AG10803 (cell line): ENCODE measurements at places on chromosomes 3 and 15.
A peak's percentile ranks its signal among the peaks of the same experiment; 100 is the strongest.

DNA sequence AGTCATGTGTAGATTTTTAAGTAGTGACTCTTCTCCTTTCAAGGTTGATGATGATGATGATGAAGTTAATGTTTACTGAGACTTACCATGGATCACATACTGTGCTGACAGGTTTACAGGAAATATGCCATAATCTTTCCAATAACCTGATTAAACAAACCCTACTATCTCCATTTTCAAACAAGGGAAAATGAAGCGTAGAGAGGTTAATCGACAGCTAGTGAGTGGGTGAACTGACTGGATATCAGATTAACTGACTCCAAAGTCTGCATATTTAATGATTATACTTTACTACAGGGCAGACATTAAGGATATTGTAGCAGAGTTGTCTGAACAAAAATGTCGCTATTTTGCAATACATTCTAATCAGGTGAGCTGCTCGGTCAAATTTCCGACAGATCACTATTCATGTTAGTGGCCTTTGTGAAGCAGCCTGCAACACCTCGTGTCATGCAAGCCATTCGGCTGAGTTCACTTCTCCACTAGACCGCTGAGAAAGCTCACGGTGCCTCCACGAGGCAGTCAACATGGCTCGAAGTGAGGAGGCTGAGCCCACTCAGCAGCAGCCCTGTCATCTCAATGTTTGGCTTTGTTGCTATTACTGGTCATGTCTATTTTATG, 264.2 kb downstream of the NFKBIZ start:
- no peak for DNase-seq

DNA sequence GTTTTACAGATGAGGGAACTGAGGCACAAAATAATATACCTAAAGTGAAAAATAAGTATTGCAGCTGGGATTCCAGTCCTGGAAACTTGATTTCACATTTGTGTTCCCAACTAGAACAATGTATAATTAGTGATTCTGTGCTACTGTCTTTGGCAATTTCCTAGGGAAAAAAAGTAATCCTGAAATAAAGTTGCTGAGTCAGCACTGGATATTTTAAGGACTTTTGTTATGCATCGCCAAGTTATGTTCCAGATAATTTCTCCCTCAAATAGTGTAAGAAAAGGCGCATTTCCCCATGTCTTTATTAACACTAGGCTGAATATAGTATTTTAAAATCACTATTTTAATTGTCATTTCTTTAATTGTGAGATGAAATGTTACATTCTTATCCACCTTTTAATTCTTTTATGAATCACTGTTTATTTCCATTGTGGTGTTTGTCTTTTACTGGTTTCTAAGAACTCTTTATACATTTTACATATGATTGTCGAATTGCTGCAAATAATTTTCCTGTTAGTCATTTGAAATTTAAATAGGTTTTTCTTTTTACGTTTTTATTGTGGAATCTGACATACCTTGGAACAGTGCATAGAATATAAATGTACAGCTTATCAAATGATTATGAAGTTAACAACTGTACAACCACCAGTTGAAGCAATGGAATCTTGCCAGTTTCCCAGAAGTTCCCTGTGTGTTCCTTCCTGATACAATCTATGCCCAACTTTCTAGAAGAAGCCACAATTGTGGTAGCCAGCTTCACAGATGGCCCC, 56.6 kb downstream of the SH3GL3 start:
- DNase-seq: no peak

GRCh38 chr15:39588531-39589192, 7.8 kb downstream of the THBS1 start:
- peak; percentile 84 for DNase-seq

- peak; percentile 61 for DNase-seq
Measured at GRCh38 chr15:100879464-100880138, at the start of gene ALDH1A3. ALDH1A3 (plus strand) TSS chr15:100879831; CDS start chr15:100879908, 77 bp downstream.

DNA sequence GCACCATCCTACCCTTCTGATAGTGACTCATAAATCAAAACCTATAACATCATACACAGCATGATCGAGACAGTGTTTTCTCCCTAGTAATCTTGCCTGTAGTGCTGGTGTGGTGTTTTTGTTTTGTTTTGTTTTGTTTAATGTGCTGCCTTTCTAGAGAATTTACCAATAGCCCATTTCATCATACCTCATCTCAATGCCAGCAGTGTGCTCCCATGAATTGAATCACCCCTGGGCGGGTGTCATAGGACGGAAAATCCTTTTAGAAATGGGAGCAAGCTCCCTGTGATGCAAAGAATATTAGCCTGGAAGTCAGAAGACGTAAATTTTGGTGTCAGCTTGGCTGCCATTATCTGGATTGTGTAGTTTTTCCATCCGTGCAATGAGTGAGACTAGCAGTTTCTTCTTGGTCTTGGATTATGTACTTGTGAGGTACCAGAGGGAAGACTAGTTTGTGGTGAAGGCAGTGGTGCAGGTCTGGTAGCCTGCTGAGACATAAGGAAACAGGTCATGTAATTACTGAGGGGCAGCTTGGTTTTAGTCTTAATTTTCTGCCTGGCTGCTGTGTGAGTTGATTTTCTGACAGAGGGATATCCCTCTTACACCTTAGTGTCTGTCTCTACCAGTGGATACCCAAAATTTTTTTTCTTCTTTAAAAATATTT, 29.9 kb downstream of the IGSF10 start:
- peak; percentile 29 for DNase-seq

DNA sequence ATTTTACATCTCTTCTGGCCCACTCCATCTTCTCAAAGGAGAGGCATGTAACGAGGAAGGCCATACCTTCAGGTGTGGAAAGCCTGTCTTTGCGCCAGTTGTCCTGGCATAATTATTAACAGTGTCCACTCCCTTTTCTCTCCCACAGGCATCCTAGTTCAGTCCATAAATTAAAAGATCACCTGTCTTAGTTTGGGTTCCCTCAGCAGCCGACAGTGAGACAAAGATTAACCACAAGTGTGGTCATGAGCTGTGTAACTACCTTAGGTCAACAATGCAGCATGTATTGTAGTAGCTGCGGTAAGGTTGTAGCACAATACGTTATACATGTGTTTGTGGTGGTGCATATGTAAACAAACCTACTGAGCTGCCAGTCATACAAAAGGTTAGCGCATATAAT, 103.3 kb upstream of the GALNT15 start:
- DNase-seq: no peak

GRCh38 chr3:150878290-150878689, 26.9 kb downstream of the MINDY4B start:
- DNase-seq: no peak

GRCh38 chr3:53842436-53843194, 3.6 kb downstream of the CHDH start:
- peak; percentile 5 for DNase-seq

GRCh38 chr3:72784226-72784625, 64.0 kb downstream of the SHQ1 start:
- DNase-seq: no peak

DNA sequence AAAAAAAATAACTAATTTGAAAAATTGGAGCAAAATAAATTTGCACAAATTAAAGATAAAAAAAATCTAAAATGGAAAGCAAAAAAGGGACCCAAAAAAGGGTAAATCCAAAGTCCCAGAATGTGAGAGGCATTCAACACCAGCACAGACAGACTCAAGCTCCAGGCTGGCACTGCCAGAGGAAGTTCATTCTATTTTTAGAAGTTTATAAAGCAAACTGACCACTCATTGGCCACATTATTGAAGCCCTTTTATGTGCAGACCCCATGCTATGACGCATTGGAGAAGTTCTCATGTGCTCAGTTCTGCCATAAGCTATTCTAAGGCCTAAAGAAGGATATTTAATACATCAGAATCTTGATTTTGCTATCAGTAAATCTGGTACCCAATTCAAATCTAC, 17.6 kb upstream of the BOC start:
- no peak for DNase-seq

DNA sequence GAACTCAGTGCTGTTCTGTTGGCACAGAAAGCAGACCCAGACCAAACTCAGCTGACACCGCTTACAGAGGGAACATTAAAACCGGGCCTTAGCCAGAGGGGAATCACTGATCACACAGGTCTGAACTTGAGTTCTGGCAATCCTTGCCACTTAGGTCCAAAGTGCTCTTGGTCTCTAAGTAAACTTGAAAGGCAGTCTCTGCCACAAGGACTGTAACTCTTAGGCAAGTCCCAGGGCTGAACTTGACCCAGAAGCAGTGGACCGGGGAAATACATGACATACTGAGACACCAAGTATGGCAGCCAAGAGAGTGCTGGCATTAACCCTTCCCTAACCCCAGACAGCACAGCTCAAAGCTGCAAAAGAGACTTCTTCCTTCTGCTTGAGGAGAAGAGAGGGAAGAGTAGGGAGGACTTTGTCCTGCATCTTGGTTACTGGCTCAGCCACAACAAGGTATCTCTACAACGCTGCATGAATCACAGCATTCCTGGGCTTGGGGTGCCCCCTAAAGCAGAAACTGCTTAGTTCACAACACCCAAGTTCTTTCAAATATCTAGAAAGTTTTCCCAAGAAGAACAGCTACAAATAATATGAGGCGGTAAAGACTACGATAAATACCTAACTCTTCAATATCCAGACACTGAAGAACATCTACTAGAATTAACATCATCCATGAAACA, 32.5 kb downstream of the NAALADL2 start:
- no peak for DNase-seq
